ENCODE measurements at places on chromosomes 4 and X.

- no peak for DNase-seq
Observed at GRCh38 chr4:15714646-15715435, 12.0 kb downstream of the BST1 start.

DNA sequence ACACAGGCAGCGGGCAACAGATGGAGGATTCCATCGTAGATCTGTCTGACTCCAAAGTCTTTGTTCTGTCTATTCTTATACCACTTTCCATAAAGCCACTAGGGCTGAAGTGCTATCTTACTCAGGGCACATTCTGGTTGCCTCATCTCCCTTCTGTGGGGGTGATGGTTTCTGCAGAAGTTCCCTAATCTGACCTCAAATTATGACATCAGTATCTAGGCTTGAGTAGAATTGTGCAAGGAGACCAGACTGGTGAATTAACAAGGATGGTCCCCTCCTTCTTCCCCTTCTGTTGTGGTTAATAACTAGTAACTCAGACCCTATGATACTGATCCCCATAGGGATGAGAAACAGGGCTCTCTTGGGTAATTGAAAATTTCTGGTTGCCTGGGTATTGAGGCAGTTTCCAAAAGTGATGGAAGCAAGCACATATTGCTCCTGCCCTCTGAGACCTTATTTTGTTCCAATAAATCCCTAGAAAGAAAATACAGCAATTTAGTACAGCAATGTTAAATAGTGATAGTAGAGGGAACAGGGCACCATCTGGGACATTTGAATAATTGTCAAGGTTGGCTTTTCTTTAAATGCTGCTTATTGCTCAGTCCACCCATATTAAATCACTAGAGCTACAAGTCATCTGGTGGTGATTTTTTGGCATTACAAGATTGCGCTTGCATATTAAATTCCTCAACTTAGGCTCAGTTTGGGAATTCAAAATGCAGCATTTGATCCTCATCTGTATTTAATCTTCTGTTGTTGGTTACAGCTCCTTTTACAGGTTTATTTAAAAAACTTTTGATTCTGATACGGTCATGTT is 57.3 kb upstream of the AP1S2 start:
- DNase-seq, result no peak

DNA sequence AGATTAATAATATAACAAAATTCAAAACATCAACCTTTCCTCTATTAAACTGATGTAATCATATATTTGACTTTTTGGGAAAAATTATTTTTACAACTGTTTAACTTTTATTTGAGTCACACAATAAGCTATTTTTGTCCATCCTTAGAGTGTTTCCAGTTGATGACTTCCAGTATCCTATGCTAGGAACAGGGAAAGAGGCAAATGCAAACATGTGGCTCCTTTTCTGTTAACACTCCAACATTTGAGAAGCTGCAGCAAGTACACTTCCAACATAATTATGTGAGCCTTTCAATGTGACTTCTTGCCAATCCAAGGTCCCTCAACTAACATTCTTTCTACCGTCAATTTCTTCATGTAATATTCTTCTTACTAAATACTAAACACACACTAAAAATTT is 117.7 kb downstream of the PPA2 start:
- no peak for DNase-seq

DNA sequence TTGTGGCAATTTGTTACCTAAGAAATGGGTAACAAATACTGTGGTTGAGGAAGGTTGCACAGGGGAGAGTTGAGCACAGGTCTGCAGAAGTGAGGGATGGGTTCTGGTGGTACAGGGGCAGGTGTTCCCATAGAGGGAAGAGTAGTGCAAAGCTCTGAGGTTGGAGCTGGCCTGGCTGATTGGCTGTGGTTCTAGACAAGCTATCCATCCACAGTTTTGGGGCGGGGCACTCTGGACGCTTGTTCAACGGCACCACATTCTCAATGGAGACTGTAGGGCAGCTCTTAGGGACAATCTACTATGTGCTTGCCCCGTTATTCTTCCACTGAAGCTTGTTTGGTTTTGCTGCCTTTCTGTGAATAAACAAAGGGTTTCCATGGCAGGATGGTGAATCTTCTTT is 35.4 kb downstream of the NAT8L start:
- DNase-seq, result no peak

- no peak for DNase-seq
Observed at GRCh38 chrX:151563449-151563848, at the start of gene PASD1. TSS of gene PASD1 (plus strand) at chrX:151563675. CDS start at chrX:151601554, 37,879 bp downstream.

Measured in skeletal muscle cell (primary cell).